ENCODE measurements at places on chromosomes 6 and 20. TPM values are rescaled to one million over a fixed set of nuclear protein-coding genes. Genes with fewer than 3 reads are reported as not detected.

The HAO1 gene
- polyA plus RNA-seq, result not detected

The ZSCAN31 gene
- polyA plus RNA-seq, result 2.9 TPM

The OR12D3 gene
- not detected for polyA plus RNA-seq

The GHRH gene
- not detected for polyA plus RNA-seq

The KCNB1 gene
- 0.07 TPM for polyA plus RNA-seq

The GNAS-AS1 gene
- polyA plus RNA-seq, result 0.32 TPM

The TREM2 gene
- polyA plus RNA-seq, result not detected

DNA sequence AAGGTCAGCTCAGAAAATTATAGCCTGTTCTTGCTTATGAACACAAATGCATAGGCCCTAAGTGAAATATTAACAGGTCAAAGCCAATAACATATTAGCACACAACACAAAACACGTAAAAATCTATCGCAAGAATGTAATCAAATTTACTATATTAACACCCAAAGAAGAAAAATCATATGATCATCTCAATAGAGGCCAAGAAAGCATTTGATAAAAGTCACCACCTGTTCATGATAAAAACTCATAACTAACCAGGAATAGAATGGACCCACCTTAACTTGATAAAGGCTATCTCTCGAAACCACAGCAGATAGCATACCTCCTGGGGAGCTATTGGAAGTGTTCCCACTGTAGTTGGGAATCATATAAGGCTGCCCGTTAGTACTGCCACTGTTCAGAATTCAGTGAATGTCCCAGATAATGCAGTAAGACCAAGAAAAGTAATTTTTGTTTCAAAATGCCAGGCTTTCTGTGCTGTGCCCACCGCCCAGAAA lies 21.6 kb downstream of the POFUT1 start:
- H3K27ac ChIP-seq, result no peak overlapping the region
- H3K4me3 ChIP-seq, result no peak overlapping the region
- no peaks in the 10 kb centered on the region for H3K27me3 ChIP-seq
- no peaks in the 10 kb centered on the region for H3K4me1 ChIP-seq
- no peak for DNase-seq
- peaks cover 14% of the 10 kb centered on the region for H3K36me3 ChIP-seq

DNA sequence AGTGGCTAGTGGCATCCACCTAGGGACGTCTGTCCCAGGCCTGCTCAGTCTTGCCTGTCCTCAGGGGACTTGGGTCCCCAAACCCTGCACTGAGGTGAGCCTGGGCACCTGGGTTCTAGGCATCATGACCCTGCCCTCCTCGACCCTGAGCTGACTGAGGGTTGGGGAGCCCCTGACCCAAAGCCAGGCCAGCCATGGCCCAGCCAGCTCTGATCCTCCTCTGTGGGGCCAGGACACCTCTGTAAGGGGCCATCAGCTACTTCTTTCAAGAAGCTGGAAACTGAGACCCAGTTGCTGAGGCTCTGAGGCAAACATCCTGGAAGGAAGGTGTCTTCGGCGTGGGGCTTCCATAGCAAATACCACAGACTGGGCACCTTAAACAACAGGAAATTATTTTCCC lies 329.3 kb downstream of the QKI start:
- no peaks in the 10 kb centered on the region for H3K36me3 ChIP-seq
- no peak overlapping the region for H3K4me3 ChIP-seq
- H3K27ac ChIP-seq, result no peak overlapping the region
- no peaks in the 10 kb centered on the region for H3K27me3 ChIP-seq
- DNase-seq, result no peak
- H3K4me1 ChIP-seq, result no peaks in the 10 kb centered on the region

DNA sequence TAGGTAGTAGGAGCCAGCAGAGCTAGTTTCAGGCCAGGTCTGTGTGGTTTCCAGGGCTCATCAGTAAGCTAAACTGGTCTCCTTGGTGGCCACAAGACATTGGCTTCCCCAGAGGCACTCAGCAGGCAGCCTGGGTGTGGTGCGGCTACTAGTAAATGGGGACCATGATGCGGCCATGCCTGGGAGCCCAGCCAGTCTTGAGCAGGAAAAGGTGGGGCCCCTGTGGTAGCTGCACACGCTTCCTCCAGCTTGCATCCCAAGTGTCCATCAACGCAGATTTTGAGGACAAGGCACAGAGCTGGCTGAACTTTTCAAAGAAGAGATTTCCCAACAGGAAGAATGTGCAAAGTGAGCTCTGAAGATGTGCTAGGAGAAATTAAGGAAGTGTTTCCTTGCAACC lies 107.4 kb upstream of the NAA20 start:
- no peaks in the 10 kb centered on the region for H3K27me3 ChIP-seq
- no peak for DNase-seq
- H3K4me3 ChIP-seq, result no peak overlapping the region

DNA sequence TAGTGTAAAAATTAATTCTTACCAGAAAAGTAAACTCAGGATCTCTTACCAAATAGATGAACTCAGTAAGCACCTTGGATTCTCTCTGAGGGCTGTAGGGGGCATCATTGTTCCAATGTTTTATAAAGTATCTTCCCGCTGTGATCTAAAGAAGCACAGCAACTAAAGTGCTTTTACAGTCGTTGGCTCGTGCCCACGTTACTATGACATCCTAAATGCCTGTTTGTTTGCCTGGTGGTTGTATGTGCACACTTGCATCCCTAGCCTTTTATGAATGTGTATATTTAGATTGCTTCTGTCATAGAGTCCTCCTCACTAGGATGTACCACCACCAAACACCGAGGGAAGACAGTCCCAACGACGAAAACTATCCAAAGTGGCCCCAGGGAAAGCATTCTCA lies 34.5 kb downstream of the SLX4IP start:
- peak; percentile 92 for DNase-seq
- no peaks in the 10 kb centered on the region for H3K36me3 ChIP-seq
- no peak overlapping the region for H3K4me3 ChIP-seq

GRCh38 chr6:168045706-168046620 lies 33.0 kb downstream of the FRMD1 start:
- H3K27ac ChIP-seq, result no peak overlapping the region
- peak; percentile 30 for DNase-seq
- H3K4me3 ChIP-seq, result no peak overlapping the region
- H3K36me3 ChIP-seq, result no peaks in the 10 kb centered on the region
- H3K27me3 ChIP-seq, result no peaks in the 10 kb centered on the region

DNA sequence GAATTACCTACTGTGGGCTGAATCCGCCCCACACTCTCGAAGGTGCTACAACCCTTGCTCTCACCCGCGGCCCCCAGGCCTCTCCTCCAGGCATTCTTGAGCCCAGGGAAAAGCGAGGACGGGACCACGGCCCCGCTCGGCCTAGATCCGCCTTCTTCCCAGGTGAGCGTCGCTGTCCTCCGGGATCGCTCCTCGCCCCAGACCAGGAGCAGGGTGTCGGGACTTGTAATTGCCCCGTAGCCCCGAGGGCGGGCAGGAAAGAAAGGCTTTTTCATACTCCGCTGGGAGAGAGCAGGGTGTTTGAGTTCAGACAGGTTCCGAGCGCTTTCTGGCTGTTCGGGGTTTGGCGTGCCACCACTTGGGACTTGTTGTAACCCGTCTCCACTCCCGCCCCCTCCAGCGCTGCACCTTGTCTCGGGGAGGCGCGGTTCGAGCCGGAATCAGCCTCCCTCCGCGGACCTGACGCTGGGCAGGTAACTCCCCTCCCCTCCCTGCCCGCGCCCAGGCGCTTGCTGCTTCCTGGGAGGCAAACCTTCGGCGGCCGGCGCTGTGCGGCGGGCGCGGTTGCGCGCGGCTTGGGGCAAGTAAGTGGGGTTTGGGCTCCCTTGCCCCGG lies at the start of gene FAM83B:
Gene FAM83B (plus strand): TSS at position 529 of the 614 bp plus-strand sequence. CDS start 23,476 bp downstream, outside the sequence.
- H3K36me3 ChIP-seq, result no peaks in the 10 kb centered on the region
- no peak within 1 kb of the TSS for H3K27ac ChIP-seq
- peak; percentile 4 for DNase-seq
- no peaks in the 10 kb centered on the region for H3K4me1 ChIP-seq
- peaks cover 4% of the 10 kb centered on the region for H3K27me3 ChIP-seq

DNA sequence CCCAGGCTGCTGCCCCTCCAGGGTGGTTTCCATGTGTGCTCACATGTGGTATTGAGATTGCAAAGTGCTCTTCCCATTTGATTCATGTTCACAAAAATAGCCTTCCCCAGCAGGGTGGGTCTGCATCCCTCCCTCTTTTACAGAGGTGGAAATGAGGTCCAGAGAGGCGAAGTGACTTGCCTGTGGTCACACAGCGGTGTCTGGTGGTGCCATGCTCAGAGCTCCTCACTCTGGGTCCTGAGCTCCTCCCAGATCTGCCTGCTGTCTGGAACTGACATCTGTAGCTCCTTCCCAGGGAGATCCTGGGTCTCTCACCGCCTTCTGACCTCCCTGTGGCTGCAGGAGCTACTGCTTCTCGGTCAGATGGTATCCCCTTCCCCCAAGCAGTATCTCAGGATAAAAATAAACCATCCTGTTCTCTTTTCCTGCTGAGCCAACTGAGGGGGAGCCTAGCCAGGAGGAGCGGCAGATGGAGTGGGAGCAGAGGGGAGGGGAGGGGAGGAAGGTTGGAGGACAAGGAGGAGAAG lies 11.9 kb downstream of the CD40 start:
- H3K4me1 ChIP-seq, result no peaks in the 10 kb centered on the region
- no peaks in the 10 kb centered on the region for H3K36me3 ChIP-seq
- H3K27me3 ChIP-seq, result no peaks in the 10 kb centered on the region
- no peak overlapping the region for H3K27ac ChIP-seq
- no peak for DNase-seq
- H3K4me3 ChIP-seq, result no peak overlapping the region

- no peaks in the 10 kb centered on the region for H3K27me3 ChIP-seq
- no peaks in the 10 kb centered on the region for H3K36me3 ChIP-seq
Observed at GRCh38 chr6:40414617-40415016, 172.5 kb downstream of the LRFN2 start.

DNA sequence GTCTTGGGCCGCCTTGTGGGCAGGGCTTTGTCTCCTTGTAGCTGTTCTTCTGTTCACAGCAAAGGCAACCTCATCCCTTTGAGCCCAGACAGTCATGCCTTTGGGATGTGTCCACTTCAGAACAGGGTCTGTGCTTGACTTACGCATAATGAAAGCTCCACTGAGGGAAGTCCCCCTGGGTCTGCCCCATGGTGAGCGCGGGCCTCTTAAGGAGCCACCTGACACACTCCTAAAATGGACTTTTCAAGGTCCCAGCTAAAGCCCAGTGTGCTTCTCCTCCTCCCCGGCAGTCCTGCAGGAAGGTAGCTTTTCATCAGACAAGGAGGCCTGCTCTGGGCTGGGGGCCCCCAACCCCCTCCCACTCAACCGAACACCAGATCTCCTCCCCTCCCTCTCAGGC lies 24.9 kb upstream of the PMEPA1 start:
- no peak for DNase-seq
- no peak overlapping the region for H3K4me3 ChIP-seq
- H3K27me3 ChIP-seq, result no peaks in the 10 kb centered on the region
- H3K27ac ChIP-seq, result no peak overlapping the region
- no peaks in the 10 kb centered on the region for H3K4me1 ChIP-seq
- H3K36me3 ChIP-seq, result no peaks in the 10 kb centered on the region

DNA sequence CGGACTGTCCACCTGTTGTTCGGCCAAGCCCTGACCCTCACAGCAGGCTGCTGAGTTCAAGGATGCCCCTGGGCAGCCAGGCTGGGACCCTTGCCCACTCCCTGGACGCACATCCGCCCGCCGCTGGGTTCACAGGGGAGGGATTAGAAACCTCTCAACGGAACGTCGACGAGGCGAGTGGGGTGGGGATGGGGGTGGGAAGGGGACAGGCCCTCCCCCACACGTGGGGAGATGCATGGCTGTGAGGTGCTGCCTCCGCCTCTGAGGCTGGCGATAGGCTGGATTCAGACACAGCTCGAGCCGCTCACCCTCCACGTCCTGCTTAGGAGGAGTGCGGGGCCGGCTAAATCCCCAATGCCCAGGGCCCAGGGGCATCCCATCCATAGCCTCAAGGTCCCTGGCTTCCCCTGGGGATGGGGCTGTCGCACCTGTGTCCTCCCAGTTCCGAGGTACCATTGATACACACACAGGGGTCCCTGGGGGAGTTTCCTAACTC lies 90.6 kb upstream of the BHLHE23 start:
- no peaks in the 10 kb centered on the region for H3K4me1 ChIP-seq
- no peak for DNase-seq
- H3K27ac ChIP-seq, result no peak overlapping the region
- H3K4me3 ChIP-seq, result no peak overlapping the region
- H3K27me3 ChIP-seq, result no peaks in the 10 kb centered on the region

GRCh38 chr20:10381477-10381876 lies 52.5 kb downstream of the MKKS start:
- H3K27me3 ChIP-seq, result no peaks in the 10 kb centered on the region
- DNase-seq, result peak; percentile 23
- H3K4me3 ChIP-seq, result no peak overlapping the region
- H3K36me3 ChIP-seq, result no peaks in the 10 kb centered on the region
- H3K27ac ChIP-seq, result no peak overlapping the region

- H3K4me1 ChIP-seq, result peaks cover 18% of the 10 kb centered on the region
- no peak overlapping the region for H3K27ac ChIP-seq
- H3K27me3 ChIP-seq, result no peaks in the 10 kb centered on the region
Observed at GRCh38 chr20:50450493-50450826, 59.7 kb upstream of the PTPN1 start.

DNA sequence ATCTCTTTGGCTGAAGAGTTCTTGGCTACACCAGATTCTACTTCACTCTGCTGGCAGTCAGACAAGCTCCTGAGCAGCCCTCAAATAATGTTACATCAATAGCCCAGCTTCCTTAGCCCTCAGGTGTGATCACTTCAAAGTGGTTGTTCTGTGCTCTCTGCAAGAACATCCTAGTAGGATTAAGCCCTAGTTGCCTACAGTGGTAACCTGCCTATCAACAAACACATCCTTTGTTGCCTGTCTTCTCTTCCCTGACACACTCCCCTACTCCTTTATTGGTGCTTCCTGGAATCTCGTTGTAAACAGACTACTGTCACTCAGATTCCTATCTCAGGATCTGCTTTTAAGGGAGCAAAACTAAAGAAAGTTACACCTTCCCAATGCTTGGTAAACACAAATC lies 45.1 kb upstream of the TASP1 start:
- H3K4me1 ChIP-seq, result no peaks in the 10 kb centered on the region
- no peak overlapping the region for H3K27ac ChIP-seq
- no peaks in the 10 kb centered on the region for H3K36me3 ChIP-seq

GRCh38 chr20:41222703-41223102 lies 85.4 kb downstream of the PLCG1 start:
- DNase-seq, result peak; percentile 63
- no peak overlapping the region for H3K27ac ChIP-seq
- H3K36me3 ChIP-seq, result no peaks in the 10 kb centered on the region
- no peaks in the 10 kb centered on the region for H3K4me1 ChIP-seq

DNA sequence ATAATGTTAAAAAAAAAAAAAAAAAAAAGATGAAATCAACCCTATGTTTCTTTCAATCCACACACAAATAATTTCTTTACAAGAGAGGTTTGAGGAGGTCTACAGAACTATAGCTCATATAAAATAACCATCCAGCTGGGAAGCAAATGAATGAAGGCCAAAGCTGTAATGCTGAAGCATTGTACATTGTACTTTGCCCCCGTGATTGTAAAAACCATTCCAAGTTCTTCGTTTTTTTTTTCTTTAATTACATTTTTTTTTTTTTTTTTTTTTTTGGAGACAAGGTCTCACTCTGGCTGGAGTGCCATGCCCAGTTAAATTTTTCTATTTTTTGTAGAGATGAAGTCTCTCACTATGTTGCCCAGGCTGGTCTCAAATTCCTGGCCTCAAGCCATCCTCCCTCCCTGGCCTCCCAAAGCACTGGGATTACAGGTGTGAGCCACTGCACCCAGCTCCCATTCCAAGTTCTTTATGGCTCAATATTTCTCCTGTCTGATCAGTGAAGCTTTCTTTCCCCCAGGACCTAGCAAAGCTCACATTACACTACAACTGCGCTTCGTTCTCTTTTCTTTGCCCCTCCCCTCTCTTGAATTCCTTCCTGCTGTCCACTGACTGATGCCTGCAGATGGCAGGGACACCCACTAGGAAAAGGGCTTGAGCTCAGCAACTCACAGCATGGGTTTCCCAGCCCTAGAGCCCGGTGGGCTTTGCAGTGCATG lies 53.0 kb upstream of the NOP56 start:
- H3K4me1 ChIP-seq, result no peaks in the 10 kb centered on the region
- H3K4me3 ChIP-seq, result no peak overlapping the region
- no peaks in the 10 kb centered on the region for H3K36me3 ChIP-seq
- no peaks in the 10 kb centered on the region for H3K27me3 ChIP-seq
- no peak for DNase-seq
